Panc1 (cell line): ENCODE measurements at places on chromosomes 6 and 20. TPM values are rescaled to one million over a fixed set of nuclear protein-coding genes. Genes with fewer than 3 reads are reported as not detected.

The LIME1 gene
- total RNA-seq = 15.2 TPM

GRCh38 chr20:47610247-47610944 lies 108.7 kb downstream of the NCOA3 start:
- DNase-seq = peak; percentile 79

DNA sequence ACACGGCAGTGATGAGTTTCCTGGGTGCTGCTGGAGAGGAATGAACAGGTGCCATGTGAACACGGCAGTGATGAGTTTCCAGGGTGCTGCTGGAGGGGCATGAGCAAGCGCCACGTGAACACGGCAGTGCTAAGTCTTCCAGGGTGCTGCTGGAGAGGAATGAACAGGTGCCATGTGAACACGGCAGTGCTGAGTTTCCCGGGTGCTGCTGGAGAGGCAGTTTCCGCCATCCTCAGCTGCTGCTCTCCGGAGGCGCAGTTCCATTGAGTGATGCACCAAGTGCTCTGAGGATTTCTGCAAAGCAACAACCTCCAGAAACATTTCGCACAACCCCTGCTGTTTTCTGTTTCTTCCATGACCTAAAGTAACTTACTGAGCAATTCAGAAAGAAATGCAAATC lies 155.4 kb downstream of the SMOC2 start:
- no peak for DNase-seq

- no peak for DNase-seq
Measured at GRCh38 chr6:149273318-149273717, 44.2 kb upstream of the TAB2 start.

The SMOC2 gene
- total RNA-seq = 0.13 TPM

The SYNGAP1 gene
- total RNA-seq = 29.0 TPM

DNA sequence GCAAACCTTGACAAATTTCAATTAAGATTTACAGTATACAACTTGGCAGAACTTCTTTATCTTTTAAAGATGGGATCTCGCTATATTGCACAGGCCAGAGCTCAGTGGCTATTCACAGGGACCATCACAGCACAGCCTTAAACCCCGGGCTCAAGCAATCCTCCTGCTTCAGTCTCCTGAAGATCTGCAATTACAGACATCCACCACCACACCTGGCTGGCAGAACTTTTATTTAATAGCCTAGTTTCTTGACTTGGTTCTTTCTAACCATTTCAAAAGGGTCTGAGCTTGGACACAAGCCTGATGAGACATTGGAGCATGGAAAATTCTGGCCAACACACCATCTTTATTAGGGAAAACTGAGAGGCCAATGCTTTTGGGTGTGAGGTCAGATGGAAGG lies 151.6 kb upstream of the KCNG1 start:
- no peak for DNase-seq

The KCNQ5 gene
- 9.4 TPM for total RNA-seq

DNA sequence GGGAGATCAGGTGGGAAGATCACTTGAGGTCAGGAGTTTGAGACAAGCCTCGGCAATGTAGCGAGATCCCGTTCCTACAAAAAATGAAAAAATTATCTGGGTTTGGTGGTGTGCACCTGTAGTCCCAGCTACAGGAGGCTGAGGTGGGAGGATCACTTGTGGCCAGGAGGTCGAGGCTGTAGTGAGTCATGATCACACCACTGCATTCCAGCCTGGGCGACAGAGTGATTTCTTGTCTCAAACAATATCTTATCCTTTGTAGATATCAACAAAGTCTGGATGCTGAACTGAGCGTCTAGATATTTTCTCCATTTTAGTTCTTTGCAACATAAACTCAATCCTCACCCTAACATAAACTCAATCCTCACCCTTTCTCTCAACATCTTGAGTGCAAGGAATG lies 197.6 kb downstream of the DTNBP1 start:
- no peak for DNase-seq

GRCh38 chr6:134979142-134979541 lies 29.2 kb upstream of the ALDH8A1 start:
- no peak for DNase-seq

DNA sequence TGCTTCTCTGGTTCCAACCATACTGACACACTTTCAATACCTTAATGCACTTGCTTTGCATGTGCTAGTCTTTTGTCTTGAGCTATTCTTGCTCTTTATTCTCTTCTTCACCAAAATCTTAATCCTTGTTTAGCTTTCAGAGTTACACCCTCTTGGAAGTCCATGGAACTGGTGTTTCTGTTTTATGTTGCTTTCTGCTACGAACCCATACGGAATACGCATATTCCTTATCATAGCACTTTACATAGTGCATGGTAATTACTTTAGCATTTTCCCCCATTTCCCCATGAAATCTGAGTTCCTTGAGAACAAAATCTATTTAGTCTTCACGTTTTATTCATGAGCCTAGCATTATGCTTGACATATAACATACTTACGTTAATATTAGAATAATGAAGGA lies 270.9 kb downstream of the NKAIN2 start:
- DNase-seq = no peak

DNA sequence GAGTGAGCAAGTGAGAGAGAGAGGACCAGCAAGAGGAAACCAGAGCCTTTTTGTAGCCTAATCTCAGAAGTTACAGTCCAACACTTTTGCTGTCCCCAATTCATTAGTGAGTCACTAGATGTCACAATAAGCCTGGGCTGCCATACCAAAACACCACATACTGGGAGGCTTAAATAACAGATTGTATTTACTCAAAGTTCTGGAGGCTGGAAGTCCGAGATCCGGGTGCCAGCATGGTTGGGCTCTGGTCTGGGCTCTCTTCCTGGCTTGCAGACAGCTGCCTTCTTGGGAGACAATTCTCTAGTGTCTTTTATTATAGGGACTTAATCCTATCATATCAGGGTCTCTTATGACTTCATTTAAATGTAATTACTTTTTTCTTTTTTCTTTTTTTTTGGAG lies 50.7 kb upstream of the FERMT1 start:
- DNase-seq = no peak

- no peak for DNase-seq
Measured at GRCh38 chr6:15879371-15880261, 216.8 kb upstream of the DTNBP1 start.

DNA sequence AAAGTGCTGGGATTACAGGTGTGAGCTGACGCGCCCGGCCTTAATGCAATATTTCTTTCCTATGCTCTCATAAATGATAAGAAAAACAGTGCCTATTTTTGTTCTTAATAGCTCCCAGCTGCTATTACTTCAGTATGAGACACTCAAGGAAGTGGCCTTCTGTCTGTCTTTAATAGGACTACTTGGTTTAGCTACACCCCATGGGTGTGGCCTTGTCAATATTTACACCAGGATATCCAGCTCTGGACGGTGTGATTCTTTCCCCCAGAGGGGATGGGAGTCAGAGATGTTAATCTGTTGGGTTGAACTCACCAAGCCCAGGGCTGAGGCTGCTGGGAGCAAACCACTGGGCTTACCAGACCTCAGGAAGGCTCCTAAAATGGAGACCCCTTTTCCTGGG lies 134.2 kb downstream of the CEP57L1 start:
- DNase-seq = no peak

The UBD gene
- 0.54 TPM for total RNA-seq

- DNase-seq = no peak
Measured at GRCh38 chr6:29792123-29793035, 35.2 kb upstream of the HLA-G start.

- no peak for DNase-seq
Measured at GRCh38 chr20:55446301-55446700, 559.0 kb downstream of the CBLN4 start.

- DNase-seq = no peak
Measured at GRCh38 chr20:11130554-11131166, 456.9 kb upstream of the JAG1 start.

The STMND1 gene
- not detected for total RNA-seq

GRCh38 chr6:155372256-155372655 lies 58.0 kb upstream of the TFB1M start:
- DNase-seq = no peak

The RAET1E gene
- total RNA-seq = 1.8 TPM

DNA sequence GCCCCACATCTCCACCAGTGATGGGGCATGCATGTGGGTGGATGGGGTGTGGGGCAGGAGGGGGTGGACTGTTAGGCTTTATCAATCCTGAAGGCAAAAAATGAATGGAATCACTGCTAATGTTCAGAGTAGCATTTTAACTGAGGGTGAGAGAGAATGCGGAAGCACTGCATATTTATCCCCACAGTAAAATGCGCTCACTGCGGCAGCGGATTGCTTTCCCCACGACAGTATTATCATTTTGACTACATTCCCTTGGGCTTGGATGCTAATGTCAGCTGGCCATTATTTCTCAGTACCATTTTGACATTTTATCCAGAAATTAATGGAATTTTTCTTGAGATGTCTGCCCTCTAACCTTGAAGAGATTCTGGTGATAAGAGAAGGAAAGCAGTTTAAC lies 13.4 kb downstream of the ALDH8A1 start:
- no peak for DNase-seq

The ABHD16B gene
- not detected for total RNA-seq

The PLCB4 gene
- total RNA-seq = 1.5 TPM

- no peak for DNase-seq
Measured at GRCh38 chr6:2477666-2478065, 232.3 kb upstream of the GMDS start.

GRCh38 chr20:39855799-39856198 lies 833.2 kb downstream of the MAFB start:
- DNase-seq = no peak

- DNase-seq = no peak
Measured at GRCh38 chr6:51494342-51494741, 593.1 kb downstream of the PKHD1 start.

DNA sequence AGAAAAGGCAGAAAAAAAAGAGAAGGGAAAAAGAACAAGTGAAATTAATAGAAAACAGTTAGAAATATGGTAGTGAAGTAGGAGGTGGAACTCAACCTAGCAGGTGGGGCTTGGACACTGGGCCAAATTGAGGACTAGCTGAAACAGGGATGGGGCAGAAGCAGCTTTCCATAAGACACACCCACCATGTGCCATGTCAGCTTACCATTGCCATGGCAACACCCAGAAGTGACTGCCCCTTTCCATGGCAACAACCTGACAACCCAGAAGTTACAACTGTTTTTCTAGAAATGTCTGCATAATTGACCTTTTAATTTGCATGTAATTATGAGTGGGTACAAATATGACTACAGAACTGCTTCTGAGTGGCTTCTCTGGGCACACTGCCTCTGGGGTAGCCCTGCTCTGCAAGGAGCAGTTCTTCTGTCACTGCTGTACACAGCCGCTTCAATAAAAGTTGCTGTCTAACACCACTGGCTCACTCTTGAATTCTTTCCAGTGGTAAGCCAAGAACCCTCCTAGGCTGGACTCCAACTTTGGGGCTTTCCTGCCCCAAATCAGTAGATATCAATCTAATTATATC lies 35.9 kb upstream of the SLC24A3 start:
- DNase-seq = no peak

DNA sequence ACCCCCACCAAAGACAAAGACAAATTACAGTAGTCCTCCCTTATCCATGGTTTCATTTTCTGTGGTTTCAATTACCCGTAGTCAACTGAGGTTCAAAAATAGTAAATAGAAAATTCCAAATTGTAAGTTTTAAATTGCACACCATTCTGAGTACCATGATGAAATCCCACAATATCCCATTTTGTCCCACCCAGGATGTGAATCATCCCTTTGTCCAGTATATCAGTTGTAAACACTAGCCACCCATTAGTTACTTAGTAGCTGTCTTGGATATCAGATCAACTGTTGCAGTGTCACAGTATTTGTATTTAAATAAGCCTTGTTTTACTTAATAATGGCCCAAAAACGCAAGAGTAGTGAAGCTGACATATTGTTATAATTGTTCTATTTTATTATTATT lies 364.0 kb upstream of the ARID1B start:
- DNase-seq = no peak

DNA sequence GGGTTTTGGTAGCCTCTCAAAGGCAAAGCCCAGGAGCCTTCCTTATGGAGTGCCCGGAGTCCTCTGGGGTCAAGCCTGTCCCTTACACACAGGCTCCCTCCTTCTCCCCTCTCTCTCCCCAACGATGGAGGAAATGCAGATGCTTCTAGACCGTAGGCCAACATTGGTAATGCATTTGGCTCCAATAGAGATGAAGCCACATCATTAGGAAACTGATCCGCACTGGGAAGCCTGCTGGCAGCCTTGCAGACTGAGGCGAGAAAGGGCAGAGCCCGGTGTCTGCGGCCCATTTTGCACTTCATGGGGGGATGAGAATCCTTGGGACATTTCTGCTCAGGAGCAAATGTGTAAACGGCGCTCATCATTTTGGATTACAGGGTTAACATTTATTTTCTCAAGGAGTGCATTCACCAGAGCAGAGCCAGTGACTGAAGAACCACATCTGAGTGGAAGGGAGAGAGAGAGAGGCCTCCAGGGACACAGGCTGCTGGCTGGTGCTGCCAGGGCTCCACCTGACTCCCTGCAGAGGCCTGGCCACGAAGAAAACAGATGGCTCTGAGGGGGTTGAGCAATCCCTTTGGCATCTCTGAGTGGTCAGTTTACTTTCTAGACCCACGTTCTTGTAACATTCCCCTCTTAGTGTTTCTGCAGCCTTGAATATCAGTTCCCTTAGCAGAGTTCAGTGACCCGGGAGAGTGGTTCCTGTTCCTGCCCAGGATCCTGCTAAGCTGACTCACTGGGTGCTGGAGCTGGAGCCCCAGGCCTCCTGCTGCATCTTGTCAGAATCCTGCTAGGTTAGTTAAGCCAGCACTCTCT lies 4.4 kb upstream of the CST3 start:
- DNase-seq = no peak

The PTGIS gene
- 4.4 TPM for total RNA-seq

DNA sequence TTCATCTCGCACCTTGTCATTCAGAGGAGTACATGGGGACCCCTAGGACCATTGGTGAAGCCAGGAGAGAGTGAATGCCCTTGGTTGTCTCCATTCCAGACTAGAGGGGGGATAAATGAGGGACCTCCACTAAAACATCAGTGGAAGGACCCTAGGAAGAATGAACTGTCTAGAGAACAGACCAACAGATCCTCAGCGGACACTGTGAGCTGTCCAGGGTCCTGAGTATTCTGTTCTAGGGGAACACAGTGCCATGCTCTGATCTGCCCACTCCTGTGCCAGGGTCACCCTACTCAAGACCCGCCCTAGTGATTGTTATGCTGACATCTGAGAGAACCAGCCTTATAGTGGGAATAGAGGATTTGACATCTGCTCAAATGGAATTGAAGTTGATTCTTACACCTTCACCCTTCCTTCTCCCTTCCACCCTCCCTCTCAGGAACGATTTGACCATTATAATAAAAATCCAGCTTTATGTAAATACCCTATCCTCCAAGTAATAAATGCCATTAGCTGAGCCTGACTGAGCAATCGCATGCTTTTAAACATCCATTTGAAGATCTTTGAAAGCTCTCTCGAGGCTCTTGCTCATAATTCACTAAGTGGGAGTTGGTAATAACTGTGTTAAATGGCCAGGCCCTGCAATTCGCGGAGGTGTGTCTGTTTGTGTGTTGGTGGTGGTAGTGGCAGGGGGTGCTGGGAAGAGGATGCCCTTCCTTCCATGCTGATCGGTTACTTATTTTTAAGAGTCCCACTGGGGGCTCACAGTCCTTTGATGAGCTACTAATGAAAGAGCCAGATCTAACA lies 43.6 kb upstream of the SLC32A1 start:
- DNase-seq = no peak
